Cerebellar nuclear complex (tissue), 1 donor: ENCODE measurements at places on chromosomes 13 and 19.
A peak's percentile ranks its signal among the peaks of the same experiment; 100 is the strongest.

- no peak for DNase-seq
Observed at GRCh38 chr13:93549326-93550005, 322.9 kb downstream of the GPC6 start.

DNA sequence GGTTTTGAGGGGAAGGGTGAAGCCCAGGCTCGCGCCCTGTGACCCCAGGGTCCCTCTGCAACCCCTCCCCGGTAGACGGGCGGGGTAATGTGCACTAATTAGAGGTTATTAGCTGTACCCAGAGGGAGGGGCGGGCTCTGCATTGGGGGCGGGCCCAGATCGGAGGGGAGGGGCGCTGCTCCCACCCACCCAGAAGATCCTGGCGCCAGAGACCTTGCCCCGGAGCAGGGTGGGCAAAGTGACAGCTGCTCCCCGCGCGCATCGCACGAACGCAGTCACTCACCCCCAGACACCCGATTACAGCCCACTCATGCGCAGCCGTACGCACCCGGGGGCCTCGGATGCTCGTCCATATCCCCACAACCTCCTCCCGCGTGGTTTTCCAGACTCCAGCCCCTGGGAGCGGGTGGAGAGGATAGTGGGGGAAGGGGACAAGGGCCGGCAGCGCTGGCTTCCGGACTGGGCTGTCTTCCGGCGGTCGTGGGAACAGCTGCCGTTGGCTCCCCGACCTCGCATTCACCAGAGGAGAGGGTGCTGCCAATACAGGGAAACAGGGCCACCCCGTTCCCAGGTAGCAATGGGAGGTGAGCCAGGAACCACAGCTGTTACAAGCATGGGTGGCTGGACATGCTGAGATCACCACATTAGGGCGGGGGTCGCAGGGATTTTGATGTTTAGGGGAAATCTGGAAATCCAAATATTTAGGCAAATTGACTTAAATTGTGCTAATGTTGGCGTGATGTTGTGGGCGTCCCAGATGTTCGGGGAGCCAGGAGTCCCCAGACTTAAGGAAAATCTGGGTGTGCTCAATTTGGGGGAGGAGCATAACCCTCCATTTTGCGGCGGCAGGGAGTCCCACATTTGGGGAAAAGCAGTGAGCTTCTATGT is 2.9 kb upstream of the HOOK2 start:
- DNase-seq, result no peak

DNA sequence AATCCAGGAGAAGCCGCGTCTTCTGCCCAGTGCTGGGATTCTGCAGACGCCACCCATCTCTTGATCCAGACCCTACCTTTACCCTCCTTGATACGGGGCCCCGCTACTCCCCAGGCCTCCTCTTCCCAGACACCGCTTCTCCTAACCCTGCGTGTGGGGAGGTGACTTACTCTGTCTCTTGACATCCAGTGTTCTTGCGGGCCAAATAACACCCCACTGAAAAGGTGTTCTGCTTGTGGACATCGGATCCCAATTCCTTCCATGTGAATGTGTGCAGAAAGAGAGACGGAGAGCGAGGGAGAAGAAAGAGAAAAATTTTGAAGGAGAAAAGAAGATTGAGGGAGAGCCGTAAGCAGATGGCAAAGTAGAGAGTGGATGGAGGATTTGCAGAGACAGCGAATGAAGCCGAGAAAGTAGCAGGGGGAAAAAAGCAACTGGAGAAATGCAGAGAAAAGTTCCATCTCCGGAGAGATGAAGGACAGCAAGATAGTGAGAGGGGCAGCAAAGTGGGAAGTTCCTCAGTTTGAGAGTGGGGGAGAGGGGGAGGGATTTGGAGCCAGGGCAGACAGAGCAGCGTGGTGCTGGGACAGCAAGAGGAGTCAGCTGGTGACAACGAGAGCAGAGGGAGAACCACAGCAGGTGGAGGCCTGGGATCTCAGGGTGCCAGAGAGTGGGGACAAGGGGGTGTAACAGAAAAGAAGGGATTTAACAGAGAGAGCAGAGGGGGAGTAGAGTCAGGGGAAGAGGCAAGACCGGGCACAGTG is 814 bp downstream of the ZNF480 start:
- no peak for DNase-seq

- DNase-seq, result no peak
Observed at GRCh38 chr19:51703575-51704515, 10.7 kb downstream of the SPACA6 start.

DNA sequence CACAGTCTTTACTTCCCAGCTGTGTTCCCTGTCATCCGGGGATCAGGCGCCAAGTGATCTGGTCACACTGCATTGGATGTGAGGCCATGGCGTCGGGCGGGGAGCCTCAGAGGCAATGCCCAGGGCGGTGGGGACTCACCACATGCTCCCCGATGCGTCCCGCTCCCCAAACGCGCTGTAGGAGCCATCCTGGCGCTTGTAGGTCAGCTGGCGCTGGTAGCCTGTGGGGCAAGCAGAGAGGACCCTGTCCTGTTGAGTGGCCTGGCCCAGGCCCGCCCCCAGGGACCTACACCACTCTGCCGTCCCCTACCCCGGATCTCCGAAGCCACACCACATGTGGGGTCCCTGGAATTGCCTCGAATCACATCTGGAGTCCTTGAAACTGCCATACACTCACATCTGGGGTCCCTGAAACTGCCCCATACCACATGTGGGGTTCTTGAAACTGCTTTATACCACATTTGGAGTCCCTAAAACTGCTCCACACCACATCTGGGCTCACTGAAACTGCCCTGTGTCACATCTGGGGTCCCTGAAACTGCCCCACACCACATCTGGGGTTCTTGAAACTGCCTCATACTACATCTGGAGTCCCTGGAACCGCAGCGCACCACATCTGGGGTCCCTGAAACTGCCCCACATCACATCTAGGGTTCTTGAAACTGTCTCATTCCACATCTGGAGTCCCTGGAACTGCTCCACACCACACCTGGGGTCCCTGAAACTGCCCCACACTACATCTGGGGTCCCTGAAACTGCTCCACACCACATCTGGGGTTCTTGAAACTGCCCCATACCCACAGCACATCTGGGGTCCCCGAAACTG is 33.2 kb downstream of the F2RL3 start:
- no peak for DNase-seq

DNA sequence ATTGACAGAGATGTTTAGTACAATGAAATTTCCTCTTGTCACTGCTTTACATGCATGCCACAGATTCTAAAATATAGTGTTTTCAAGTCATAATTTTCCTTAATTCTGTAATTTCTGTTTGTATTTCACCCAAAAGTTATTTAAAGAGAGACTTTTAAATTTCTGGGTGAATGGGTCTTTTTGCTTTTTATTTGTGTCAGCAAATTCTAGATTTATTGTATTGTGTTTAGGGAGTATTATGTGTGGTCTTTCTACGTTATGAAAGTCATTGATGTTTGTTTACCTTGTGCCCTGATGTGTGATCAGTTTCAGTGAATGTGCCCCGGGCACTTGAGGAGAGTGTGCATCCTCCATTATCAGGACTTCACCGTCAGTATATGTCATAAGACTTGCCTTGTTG is 92.7 kb downstream of the SGCG start:
- no peak for DNase-seq

- no peak for DNase-seq
Observed at GRCh38 chr19:7292950-7293761, 1.1 kb downstream of the INSR start.

- no peak for DNase-seq
Observed at GRCh38 chr19:50414864-50415660, 3.7 kb upstream of the SPIB start.

DNA sequence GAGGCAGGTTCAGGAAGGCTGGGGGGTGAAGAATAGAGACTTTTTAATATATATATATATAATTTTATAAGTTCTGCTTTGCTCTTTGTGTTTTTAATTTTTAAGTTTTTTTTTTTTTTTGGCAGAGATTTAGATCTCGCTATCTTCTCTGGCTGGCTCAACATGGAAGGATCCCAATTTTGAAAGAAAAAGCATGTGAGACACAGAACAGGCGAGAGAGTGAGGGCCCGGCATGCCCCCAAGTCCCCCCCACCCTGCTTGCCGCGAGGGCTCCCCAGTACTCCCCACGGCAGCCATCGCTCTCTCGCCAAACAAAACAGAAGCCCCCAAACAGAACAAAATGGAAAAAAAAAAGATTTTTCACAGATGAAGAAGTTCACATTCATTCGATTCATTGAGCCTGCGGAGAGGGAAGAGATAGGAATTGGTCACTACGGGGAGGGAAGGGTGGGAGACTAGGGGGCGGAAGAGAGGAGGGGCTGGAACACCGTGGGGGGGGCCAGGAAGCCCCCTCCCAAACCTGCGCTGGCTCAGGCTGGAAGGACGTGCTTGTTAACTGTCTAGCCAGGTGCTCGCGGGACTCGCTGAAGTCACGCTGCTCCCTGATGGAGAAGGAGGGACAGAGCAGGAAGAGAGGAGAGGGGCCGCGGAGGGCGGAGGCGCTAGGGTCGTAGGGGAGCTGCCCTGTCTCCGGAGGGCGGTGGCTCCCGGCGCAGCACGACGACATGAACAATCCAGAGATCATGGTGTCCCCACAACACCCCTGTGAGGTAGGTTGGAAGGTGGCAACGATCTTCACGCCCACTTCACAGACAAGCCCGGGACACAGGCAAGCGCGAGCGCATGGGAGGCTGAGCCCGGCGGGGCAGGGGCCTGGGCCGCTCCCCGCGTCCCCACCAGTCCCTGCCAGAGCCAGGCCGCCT is 10.6 kb downstream of the KHSRP start:
- DNase-seq, result no peak

- DNase-seq, result peak; percentile 44
Observed at GRCh38 chr19:4697304-4697703, 26.3 kb downstream of the DPP9 start.

GRCh38 chr13:51590971-51591627 is 6.8 kb downstream of the WDFY2 start:
- DNase-seq, result no peak
